Aorta (tissue), 5 donors: ENCODE measurements at places on chromosomes 13 and 19.

GRCh38 chr13:98906746-98907502 is 70.9 kb downstream of the DOCK9 start:
- no peaks in the 10 kb centered on the region for H3K36me3 ChIP-seq
- H3K27me3 ChIP-seq, result no peaks in the 10 kb centered on the region
- no peak overlapping the region for H3K4me3 ChIP-seq
- DNase-seq, result no peak
- H3K4me1 ChIP-seq, result no peaks in the 10 kb centered on the region

GRCh38 chr13:101982903-101983302 is 418.9 kb downstream of the FGF14 start:
- no peak for DNase-seq
- no peaks in the 10 kb centered on the region for H3K27me3 ChIP-seq
- H3K4me1 ChIP-seq, result peaks cover 4% of the 10 kb centered on the region
- H3K27ac ChIP-seq, result no peak overlapping the region
- H3K4me3 ChIP-seq, result no peak overlapping the region

- H3K27ac ChIP-seq, result no peak overlapping the region
- DNase-seq, result no peak
- H3K4me1 ChIP-seq, result no peaks in the 10 kb centered on the region
- H3K27me3 ChIP-seq, result no peaks in the 10 kb centered on the region
Measured at GRCh38 chr13:98368019-98368418, 190.9 kb upstream of the RNF113B start.

- no peaks in the 10 kb centered on the region for H3K36me3 ChIP-seq
- H3K27me3 ChIP-seq, result no peaks in the 10 kb centered on the region
- DNase-seq, result no peak
- no peak overlapping the region for H3K4me3 ChIP-seq
- H3K4me1 ChIP-seq, result no peaks in the 10 kb centered on the region
- H3K27ac ChIP-seq, result no peak overlapping the region
Measured at GRCh38 chr19:38496603-38497487, 63.4 kb downstream of the RYR1 start.

GRCh38 chr19:32268381-32268780 is 77.0 kb upstream of the ZNF507 start:
- no peaks in the 10 kb centered on the region for H3K4me1 ChIP-seq
- H3K27ac ChIP-seq, result no peak overlapping the region
- no peaks in the 10 kb centered on the region for H3K36me3 ChIP-seq
- no peak for DNase-seq
- peaks cover 3% of the 10 kb centered on the region for H3K27me3 ChIP-seq
- H3K4me3 ChIP-seq, result no peak overlapping the region

DNA sequence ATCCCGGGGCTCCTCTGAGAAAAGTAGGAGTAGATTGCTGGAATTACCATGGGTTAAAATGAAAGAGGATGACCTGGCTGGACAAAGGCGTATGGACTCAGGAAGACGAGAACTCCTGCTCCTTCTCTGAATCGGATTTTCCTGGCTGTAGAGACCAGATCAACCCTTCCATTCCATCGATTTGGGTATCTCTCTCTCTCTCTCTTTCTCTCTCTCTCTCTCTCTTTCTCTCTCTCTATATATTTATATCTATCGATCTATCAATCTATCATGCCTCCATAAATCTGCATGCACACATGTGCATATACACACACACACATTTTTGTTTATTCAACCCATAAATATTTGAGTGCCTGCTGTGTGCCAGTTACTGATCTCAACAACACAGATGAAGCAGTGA is 234.9 kb downstream of the LMO7 start:
- H3K4me1 ChIP-seq, result no peaks in the 10 kb centered on the region
- H3K27me3 ChIP-seq, result no peaks in the 10 kb centered on the region
- H3K36me3 ChIP-seq, result no peaks in the 10 kb centered on the region
- H3K27ac ChIP-seq, result no peak overlapping the region
- H3K4me3 ChIP-seq, result peak overlapping the region; percentile 31
- DNase-seq, result no peak

DNA sequence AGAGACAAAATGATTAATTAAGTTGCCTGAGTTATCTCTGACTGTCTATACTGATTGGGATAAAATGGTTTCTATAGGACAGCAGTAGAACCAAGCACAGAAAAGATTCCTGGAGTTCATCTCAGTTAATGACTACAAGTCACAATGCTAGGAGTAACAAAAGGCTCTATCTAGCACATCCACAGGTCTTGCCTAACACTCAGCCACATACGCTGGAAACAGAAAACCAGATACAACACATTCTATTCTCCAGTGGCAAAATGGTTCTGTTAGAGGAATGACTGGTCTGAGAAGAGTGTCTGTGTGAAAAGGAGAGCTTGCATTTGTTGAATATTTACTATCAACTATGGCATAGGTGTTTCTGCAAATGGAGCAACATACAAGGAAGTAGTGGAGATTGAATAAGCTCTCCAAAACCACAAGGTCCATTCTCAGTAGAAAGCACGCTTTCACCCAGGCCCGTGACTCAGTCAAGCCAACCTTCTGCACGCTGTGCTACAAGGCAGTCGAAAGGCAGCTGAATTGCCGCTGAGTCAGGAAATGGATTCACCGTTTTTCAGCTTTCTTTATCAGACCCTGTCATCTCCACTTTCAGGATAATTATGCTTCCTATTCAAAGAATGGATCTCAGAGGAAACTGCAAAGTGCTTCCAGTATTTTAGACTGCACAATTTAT is 761.5 kb downstream of the EFNB2 start:
- no peaks in the 10 kb centered on the region for H3K4me1 ChIP-seq
- no peaks in the 10 kb centered on the region for H3K36me3 ChIP-seq
- no peak overlapping the region for H3K27ac ChIP-seq
- no peak for DNase-seq
- H3K27me3 ChIP-seq, result no peaks in the 10 kb centered on the region

DNA sequence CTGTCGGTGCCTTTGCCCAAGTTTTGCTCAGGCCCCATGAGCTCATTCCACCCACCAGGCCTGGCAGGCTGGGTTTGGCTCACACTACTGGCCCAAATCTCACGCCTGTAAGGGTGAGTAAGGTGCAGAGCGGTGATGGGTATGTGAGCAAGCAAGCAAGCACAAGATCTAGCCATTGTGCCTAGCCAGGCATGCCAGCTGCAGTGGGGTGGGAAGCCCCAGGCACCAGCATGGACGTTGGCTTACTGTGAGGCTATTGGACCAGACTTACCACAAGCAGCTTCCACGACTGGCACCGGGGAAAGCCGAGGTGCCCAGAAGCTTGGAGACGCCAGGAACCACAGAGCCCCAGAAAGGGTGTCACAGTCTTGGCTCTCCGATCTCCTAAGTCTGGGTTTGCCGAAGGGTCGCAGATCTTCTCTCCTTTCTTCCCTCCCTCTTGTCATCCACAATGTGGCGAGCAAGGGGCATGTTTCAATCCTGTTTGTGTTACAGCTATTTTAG is 2659.4 kb upstream of the PCDH20 start:
- H3K27me3 ChIP-seq, result no peaks in the 10 kb centered on the region
- no peak overlapping the region for H3K27ac ChIP-seq
- no peaks in the 10 kb centered on the region for H3K36me3 ChIP-seq
- H3K4me3 ChIP-seq, result no peak overlapping the region

GRCh38 chr13:36966404-36966803 is 32.7 kb downstream of the ALG5 start:
- peaks cover 6% of the 10 kb centered on the region for H3K36me3 ChIP-seq

DNA sequence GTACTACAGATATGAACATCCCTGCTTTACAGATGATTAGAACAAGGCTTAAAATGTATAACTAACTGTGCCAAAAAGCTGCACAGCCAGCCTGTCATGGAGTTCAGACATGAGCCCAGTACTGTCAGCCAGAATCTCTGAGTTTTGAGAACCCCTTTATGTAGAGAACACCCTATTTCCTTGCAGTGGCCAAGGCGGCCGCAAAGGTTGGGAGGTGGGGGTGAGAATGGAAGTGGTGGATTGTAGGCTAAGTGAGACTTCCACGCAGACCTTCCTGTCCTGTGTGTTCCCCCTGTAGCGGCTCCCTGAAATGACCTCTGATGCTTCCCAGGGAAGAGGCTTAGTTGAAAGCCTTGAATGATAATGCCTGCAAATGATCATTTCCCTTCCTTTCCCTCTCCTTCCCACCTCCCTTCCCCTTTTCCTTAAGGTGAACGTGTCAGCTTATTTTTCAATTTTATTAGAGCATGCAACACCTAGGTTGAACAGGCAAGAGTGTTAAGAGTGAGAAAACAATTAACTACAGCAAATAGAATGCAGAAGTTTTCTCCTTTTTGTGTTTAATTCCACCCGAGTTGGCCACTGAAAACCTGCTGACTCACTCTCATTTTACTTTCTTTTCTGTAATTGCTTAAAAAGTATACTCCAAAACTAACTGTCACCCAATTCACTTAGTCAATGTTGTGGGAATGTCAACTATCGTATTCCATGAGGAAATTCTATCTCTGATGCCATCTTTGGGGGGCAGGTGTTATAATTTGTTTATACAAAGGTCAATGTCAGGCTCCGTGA is 167.0 kb upstream of the EDNRB start:
- DNase-seq, result no peak
- H3K4me1 ChIP-seq, result no peaks in the 10 kb centered on the region
- H3K4me3 ChIP-seq, result no peak overlapping the region
- H3K27ac ChIP-seq, result no peak overlapping the region
- H3K27me3 ChIP-seq, result no peaks in the 10 kb centered on the region

- no peaks in the 10 kb centered on the region for H3K27me3 ChIP-seq
- no peak overlapping the region for H3K27ac ChIP-seq
Measured at GRCh38 chr19:3065675-3066357, 3.5 kb upstream of the TLE5 start.

- peak overlapping the region; percentile 30 for H3K4me3 ChIP-seq
- H3K4me1 ChIP-seq, result no peaks in the 10 kb centered on the region
- H3K27me3 ChIP-seq, result no peaks in the 10 kb centered on the region
- no peaks in the 10 kb centered on the region for H3K36me3 ChIP-seq
- no peak overlapping the region for H3K27ac ChIP-seq
- DNase-seq, result no peak
Measured at GRCh38 chr19:33301900-33302174, 497 bp downstream of the CEBPA start.

DNA sequence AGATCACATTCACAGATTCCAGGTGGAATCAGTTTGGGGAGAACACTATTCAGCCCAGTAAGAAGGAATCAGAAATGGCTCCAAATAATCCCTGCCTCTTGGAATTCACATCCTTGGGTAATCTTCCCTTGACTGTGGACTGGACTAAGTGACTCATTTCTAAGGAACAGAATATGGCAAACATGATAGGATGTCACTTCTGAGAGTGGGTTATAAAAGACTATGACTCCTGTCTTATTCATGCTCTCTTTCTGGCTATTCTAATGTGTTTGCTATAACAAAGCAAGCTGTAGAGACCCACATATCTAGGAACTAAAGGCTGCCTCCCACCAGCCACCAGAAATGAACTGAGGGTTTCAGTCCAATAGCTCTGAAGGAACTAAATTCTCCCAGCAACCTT is 37.8 kb downstream of the MBD3L2B start:
- H3K27me3 ChIP-seq, result no peaks in the 10 kb centered on the region
- H3K36me3 ChIP-seq, result no peaks in the 10 kb centered on the region
- no peak for DNase-seq
- H3K27ac ChIP-seq, result no peak overlapping the region
- no peaks in the 10 kb centered on the region for H3K4me1 ChIP-seq
- no peak overlapping the region for H3K4me3 ChIP-seq

- DNase-seq, result no peak
- H3K27ac ChIP-seq, result no peak overlapping the region
- H3K4me1 ChIP-seq, result no peaks in the 10 kb centered on the region
- no peak overlapping the region for H3K4me3 ChIP-seq
- no peaks in the 10 kb centered on the region for H3K36me3 ChIP-seq
Measured at GRCh38 chr13:27774651-27775050, 17.6 kb upstream of the GSX1 start.

- no peaks in the 10 kb centered on the region for H3K4me1 ChIP-seq
- H3K4me3 ChIP-seq, result no peak overlapping the region
- H3K36me3 ChIP-seq, result no peaks in the 10 kb centered on the region
- DNase-seq, result peak; percentile 89
- H3K27ac ChIP-seq, result no peak overlapping the region
Measured at GRCh38 chr19:45075301-45076028, 813 bp downstream of the ZNF296 start.

DNA sequence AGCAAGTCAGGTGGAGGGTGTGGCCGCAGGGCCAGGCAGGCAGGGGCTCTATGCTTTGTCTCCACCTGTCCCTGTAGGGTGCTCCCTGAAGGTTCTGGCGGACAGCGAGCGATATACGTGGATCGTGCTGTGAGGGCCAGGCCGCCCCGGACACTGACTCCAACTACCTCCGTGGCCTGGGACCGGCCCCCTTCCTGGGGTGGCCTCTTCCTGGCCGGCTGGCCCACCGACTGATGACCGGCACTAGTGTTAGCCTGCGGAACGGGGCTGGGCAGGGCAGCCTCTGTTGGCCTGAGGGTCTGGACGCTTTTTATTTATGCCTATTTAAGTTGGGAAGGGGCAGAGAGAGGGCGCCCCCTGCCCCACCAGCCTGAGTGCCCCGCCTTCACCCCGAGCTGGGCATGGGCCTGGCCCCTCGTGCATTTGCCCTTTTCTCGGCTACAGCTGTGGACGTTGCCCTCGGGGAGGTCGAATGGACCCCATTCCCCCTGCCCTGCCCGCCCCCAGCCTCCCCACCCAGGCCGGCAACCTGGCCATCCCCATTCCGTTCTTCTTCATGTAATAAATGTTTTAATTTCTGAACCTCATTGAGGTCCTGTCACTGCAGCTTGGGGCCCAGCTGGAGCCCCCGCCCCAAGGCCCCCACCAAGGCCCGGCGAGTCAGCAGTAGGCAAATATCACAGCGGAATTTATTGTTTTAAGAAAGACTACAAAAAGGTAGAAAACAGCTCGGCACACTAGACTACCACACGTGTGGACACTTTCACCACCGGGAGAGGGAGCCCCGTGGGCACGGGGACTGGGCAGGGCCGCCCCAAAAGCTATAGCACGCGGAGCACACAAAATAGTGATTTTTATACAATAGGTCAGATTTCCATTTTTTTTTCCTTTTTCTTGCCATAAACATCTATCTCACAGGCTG is 8.8 kb downstream of the DCAF15 start:
- H3K4me3 ChIP-seq, result no peak overlapping the region
- peaks cover 5% of the 10 kb centered on the region for H3K36me3 ChIP-seq
- H3K4me1 ChIP-seq, result no peaks in the 10 kb centered on the region
- DNase-seq, result no peak
- no peaks in the 10 kb centered on the region for H3K27me3 ChIP-seq

DNA sequence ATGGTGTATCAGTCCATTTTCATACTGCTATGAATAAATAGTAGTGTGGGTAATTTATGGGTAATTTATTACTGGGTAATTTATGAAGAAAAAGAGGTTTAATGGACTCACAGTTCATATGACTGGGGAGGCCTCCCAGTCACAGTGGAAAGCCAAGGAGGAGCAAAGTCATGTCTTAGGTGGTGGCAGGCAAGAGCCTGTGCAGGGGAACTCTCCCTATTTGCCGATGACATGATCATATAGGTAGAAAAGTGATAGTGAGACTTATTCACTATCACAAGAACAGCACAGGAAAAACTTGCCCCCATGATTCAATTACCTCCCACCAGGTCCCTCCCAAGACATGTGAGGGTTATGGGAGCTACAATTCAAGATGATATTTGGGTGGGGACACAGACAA is 1137.7 kb downstream of the UQCRFS1 start:
- no peaks in the 10 kb centered on the region for H3K4me1 ChIP-seq
- DNase-seq, result no peak
- H3K36me3 ChIP-seq, result no peaks in the 10 kb centered on the region
- no peaks in the 10 kb centered on the region for H3K27me3 ChIP-seq
- no peak overlapping the region for H3K4me3 ChIP-seq
- H3K27ac ChIP-seq, result no peak overlapping the region
